ENCODE measurements at places on chromosomes 7 and 10.

GRCh38 chr10:97584060-97584797 is at the start of gene HOGA1:
Gene HOGA1, plus strand, starts transcription at chr10:97584389. Its CDS starts 315 bp downstream, at chr10:97584704.
- DNase-seq, result no peak

- no peak for DNase-seq
Observed at GRCh38 chr7:81676813-81677212, 93.0 kb downstream of the HGF start.

DNA sequence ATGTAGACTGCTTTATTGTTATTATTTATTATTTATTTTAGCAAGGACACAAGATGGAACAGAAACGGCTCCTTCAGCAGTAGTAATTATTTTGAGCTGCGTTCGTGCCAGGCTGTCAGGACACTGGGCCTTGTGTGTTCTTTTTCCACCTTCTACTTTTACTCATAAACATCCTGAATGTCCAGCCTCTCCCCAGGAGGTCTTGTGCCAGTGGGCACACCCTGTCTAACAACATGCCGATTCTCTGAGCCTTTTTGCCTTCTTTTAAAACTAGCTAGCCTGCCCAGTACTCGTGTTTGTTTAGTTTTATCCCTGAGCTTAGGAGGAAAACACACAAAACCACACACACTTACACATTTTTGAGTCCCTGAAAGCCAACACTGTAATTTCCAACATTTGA is 1.2 kb downstream of the SCIN start:
- no peak for DNase-seq

- DNase-seq, result no peak
Observed at GRCh38 chr7:37341033-37341630, 107.5 kb downstream of the ELMO1 start.

DNA sequence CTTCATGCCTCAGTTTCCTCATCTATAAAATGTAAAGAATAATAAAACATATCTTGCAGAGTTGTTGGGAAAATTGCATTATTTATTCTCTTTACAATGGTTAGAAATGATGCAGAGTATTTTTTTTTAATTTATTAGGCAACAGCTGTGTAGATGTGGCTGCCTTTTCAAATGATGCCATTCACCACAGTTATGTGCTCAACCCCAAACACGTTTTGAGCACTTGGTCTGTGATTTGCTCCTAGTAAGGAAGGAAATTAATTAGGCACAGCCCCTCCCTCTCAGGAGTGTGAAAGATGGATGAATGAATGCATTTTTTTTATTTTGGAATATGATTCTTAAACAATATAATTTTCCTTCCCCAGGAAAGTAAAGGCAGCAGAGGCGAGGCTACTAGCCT is 575.1 kb downstream of the GALNT17 start:
- no peak for DNase-seq

- DNase-seq, result no peak
Observed at GRCh38 chr10:78065611-78066010, 31.9 kb downstream of the RPS24 start.

- no peak for DNase-seq
Observed at GRCh38 chr10:75021379-75022249, 89.8 kb upstream of the SAMD8 start.

GRCh38 chr10:100600218-100600617 is 64.5 kb downstream of the HIF1AN start:
- no peak for DNase-seq

DNA sequence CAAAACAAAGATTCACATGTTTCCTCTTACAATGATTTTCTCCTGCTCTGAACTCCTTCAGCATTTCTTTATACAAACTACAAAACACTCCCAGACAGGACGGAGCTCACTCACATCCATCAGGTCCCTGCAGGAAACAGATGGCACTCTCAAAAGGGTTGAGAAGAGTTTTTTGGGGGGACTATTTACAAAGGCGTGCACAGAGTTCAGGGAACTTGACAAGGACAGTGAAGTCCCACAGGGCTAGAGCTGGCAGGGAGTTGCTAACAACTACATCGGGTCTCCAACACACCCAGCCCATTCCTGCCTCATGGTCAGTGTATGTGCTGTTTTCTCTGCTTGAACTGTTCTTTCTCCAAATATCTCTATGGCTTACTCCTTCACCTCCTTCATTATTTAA is 24.7 kb upstream of the YAE1 start:
- DNase-seq, result no peak

DNA sequence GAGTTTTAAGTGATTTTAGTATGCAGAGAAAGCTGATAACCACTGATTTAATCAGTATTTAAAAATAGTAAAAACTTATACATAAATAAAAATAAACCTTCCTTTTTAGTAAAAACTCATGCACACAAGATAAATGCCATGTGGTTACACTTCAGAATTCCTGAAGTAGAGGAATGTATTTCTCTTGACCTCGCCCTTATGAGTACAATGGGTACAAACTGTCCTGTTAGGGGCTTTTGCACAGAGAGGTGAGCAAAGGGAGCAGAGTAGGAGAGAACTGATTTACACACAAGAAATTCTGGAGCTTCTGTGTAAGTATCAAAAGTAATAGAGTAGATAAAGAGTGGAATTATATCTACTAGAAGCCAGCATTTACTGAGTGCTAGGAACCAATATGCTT is 279.6 kb downstream of the PPP1R3A start:
- DNase-seq, result no peak

- no peak for DNase-seq
Observed at GRCh38 chr7:78787854-78788253, 665.6 kb downstream of the MAGI2 start.

DNA sequence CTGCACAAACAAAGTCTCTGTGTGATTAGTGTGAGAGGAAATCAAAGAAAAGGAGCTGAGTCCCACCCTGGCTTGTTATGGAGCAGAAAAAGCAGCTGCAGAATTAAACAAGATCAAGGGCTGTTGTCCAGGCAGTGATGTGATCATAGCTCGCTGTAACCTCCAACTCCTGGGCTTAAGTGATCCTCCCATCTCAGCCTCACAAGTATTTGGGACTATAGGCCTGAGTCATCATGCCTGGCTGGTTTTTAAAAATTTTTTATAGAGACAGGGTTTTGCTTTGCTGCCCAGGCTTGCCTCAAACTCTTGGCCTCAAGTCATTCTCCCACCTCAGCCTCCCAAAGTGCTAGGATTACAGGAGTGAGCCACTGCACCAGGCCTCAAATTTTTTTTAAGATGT is 88.9 kb downstream of the IPMK start:
- no peak for DNase-seq

DNA sequence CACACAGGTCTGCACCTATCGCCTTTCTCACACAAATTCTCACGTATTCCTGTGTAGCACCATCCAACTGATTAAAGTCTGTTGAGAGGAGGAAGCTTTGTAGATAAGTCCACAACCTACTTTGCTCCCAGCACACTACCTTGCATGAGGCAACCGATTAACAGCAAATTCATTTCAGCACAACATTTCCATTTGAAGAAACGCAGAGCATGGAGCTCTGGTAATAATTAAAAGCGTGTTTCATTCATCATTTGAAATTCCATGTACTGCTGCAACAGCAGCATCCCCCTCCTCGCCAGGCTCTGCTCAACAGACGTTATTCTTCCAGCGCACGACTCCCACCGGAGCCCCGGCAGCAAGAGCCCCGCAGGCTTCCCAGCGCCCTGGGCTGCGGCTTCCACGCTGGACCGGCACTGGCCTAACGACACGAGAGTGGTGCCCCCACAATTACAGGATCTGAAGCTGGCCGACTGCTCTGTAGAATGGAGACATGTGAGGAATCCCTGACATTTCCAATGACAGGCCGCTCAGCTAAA is 118.8 kb downstream of the DIP2C start:
- DNase-seq, result no peak

DNA sequence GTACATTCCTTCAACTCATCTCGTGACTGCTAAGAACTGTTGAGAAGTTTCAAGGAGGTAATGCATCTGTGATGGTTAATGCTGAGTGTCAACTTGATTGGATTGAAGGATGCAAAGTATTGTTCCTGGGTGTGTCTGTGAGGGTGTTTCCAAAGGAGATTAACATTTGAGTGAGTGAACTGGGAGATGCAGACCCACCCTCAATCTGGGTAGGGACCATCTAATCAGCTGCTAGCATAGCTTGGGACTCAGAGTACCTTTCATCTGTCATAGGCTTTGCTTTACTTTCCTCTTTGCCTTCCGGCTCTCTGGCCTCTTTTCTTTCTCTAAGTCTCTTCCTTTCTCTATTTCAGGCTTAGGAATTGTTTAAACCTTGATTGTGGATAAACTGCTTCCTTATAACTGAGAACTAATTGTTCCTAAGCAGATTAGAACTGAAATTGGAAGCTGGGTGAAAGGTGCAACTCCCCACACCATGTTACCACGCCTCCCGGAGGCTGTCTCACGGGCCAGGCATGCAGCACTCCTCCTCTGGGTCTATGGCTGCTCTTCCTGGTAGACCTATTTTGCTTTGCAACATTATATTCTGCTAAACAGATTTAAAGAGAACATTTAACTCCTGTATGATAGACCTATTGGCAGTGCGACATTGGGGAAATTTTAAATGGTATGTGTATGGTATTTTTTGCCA is 298.2 kb downstream of the CCSER2 start:
- DNase-seq, result no peak

- no peak for DNase-seq
Observed at GRCh38 chr10:110397856-110398255, 93.1 kb upstream of the SMNDC1 start.

DNA sequence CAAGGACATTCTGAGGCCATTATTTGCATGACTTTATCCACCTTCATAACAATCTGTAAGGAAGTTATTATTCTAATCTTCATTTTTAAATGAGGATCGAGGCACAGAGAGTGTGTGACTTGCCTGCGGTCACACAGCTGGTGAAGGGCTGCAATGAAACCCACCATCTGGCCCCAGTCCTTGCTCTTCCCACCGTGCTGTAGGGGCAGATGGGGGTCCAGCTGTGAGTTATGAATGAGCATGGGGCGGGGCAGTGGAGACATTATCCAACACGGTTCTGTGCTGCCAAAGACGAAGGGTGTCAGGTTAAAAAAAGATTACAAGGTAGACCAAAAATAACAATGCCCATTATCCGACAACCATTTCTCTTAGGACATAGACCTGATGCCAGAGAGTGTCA is 417.5 kb upstream of the MGMT start:
- DNase-seq, result no peak

GRCh38 chr7:79157281-79157680 is 296.2 kb downstream of the MAGI2 start:
- DNase-seq, result no peak

- DNase-seq, result no peak
Observed at GRCh38 chr10:44458671-44459413, 73.9 kb upstream of the CXCL12 start.

DNA sequence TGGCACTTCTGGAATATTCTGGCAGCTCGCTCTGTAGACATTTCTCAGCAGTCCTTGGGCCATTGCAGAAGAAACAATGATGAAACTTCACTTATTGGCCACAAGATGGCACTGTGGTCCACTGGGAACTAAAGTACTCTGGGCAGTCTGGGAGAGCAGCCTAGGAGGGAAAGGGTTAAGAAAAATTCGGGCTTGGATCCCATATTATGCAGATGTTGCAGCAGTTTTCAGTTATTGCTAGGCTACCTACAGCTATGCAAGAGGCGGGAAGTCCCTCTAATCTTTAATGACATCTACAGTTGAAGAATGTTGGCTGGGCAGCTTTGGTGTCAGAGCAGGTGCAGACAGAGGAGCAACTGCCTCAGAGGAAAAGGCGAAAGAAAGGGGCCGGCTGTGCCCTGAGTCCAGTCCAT is 201.7 kb upstream of the PRSS58 start:
- DNase-seq, result no peak

DNA sequence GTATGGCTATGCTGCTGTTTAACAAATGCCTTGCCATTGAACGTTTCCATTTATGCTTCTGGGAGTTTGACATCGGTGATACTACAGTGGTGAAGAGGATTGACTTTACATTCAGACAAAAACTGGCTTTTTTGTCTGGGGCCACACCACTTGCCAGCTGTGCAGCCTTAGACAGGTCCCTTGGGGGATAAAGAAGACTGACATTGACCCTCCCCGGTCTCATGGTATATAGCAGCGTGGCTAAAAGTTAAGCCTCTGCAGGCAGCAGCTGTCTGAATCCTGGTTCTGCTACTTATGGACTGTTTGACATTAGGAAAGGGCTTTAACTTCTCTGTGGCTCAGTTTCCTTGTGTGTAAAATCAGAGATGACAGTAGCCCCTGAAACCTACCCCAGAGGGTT is 42.0 kb upstream of the PTF1A start:
- no peak for DNase-seq

DNA sequence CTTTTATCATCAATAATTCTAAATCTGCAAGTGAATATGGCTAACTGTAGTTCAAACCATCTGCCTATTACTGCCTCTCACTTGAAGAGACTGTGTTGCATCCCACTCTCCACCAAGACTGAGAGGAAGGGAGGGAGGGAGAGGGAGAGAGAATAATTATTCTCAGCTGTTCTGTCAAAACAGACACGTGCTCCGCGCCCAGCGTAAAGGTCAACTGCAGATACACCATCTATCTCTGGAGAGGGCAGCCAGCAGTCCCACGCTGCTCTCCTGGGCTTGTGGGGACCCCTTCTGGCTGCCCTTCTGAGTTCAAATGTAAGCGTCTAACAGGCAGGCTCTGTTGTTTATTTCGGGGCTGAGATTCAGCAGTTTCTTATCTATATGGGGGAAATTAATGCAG is 625.5 kb upstream of the GALNT17 start:
- no peak for DNase-seq
